ENCODE measurements at places on chromosomes 5 and 9. TPM values are rescaled to one million over a fixed set of nuclear protein-coding genes. Genes with fewer than 3 reads are reported as not detected.

DNA sequence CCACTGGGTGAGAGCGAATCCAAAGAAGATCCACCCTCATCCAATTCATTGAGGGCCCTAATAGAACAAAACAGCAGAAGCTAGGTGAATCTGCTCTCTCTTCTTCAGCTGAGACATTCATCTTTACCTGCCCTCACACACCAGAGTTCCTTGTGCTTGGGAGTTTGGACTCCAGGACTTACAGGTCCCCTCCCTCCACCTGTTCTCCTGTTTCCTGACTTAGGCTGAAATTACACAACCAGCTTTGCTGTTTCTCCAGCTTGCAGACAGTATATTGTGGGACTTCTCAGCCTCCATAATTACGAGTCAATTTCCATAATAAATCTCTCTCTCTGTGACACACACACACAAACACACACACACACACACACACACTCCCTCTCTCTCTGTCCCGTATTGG, 19.1 kb downstream of the TMEM171 start:
- H3K27ac ChIP-seq = no peak overlapping the region
- no peaks in the 10 kb centered on the region for H3K27me3 ChIP-seq
- H3K4me1 ChIP-seq = peaks cover 3% of the 10 kb centered on the region
- DNase-seq = no peak
- no peak overlapping the region for H3K4me3 ChIP-seq

GRCh38 chr5:112951124-112951702, 25.4 kb upstream of the DCP2 start:
- DNase-seq = no peak
- H3K4me1 ChIP-seq = no peaks in the 10 kb centered on the region
- H3K27ac ChIP-seq = no peak overlapping the region
- no peak overlapping the region for H3K4me3 ChIP-seq

- H3K27me3 ChIP-seq = no peaks in the 10 kb centered on the region
- no peak overlapping the region for H3K4me3 ChIP-seq
- H3K36me3 ChIP-seq = no peaks in the 10 kb centered on the region
These were observed 158.1 kb upstream of the NREP start for GRCh38 chr5:111914966-111915636.

- H3K4me3 ChIP-seq = no peak overlapping the region
- H3K27me3 ChIP-seq = no peaks in the 10 kb centered on the region
- H3K36me3 ChIP-seq = no peaks in the 10 kb centered on the region
- H3K4me1 ChIP-seq = peaks cover 3% of the 10 kb centered on the region
- DNase-seq = no peak
These were observed 5.6 kb upstream of the RFK start for GRCh38 chr9:76399856-76400255.

DNA sequence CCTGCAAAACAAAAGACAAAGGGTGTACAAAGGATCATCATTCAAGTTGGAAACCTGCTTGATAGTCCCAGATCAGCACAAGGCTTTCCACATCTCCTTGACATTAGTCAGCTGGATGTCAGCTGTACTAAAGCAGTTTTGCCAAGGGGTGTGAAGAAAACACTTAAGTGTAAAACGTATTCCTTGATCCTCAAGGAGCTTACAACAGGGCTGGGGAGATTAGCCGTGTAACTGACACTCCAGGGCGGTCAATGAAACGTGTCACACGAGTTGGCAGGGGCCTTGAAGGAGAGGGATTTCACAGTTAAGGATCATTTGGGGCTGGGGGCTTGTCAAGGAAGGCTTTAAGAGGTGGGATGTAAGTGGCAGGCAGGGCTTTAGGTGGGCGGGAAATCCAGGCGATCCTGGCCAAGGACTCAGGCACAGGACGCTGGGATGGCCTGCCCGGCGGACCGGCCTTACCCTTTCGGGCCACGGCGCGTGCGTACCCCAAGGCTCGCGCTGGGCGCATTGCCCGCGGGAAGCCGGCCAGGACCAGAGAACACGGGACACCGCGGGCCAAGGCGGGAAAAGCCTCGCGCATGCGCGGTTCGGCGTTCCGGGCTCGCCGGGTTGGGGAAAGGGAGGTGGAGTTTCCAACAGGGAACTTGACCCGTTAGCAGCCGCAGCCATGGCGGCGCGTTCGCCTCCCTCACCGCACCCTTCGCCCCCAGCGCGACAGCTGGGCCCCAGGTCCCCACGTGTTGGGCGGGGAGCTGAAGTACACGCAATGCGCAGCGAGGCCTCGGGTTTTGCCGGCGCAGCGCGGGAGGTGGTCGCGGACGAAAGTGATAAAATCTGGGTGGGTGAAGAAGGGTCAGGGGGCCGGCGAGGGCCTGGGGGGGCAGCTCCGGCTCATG, at the start of gene CNTLN:
Gene CNTLN, plus strand, starts transcription at position 645 of the 899 bp plus-strand sequence. Its CDS starts 26 bp downstream, at position 671.
- peak within 1 kb of the TSS; percentile 87 for H3K27ac ChIP-seq
- no peaks in the 10 kb centered on the region for H3K4me1 ChIP-seq
- peak; percentile 99 for DNase-seq
- H3K27me3 ChIP-seq = peaks cover 14% of the 10 kb centered on the region

GRCh38 chr9:9631284-9631683, 981.5 kb downstream of the PTPRD start:
- no peak overlapping the region for H3K27ac ChIP-seq
- no peak for DNase-seq
- H3K27me3 ChIP-seq = no peaks in the 10 kb centered on the region
- no peaks in the 10 kb centered on the region for H3K36me3 ChIP-seq

DNA sequence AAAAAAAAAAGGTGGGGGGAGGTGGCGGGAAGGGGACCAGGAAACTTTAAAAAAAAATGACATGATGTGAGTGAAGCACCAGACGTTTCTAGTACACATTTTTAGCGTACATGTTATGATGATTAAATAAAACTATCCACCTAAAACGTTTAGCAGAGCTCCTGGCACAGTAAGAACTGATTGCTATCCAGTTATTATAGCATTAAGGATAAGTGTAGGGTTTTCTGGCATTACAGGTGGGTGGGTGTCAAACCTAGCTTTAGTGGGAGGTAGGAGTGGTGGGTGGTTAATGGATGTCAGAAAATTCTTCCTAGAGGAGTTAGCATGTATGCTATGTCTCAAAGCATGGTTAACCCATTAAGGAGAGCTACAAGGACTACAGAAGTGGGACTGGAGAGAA, 2329.5 kb downstream of the MAT2B start:
- H3K4me1 ChIP-seq = no peaks in the 10 kb centered on the region
- H3K36me3 ChIP-seq = no peaks in the 10 kb centered on the region
- H3K27me3 ChIP-seq = no peaks in the 10 kb centered on the region
- DNase-seq = no peak
- H3K4me3 ChIP-seq = no peak overlapping the region

GRCh38 chr5:34491251-34491620, 164.9 kb upstream of the RAI14 start:
- no peak overlapping the region for H3K27ac ChIP-seq
- no peak overlapping the region for H3K4me3 ChIP-seq
- no peaks in the 10 kb centered on the region for H3K36me3 ChIP-seq
- H3K27me3 ChIP-seq = no peaks in the 10 kb centered on the region
- H3K4me1 ChIP-seq = peaks cover 7% of the 10 kb centered on the region
- no peak for DNase-seq

- DNase-seq = no peak
- H3K27me3 ChIP-seq = no peaks in the 10 kb centered on the region
- H3K4me1 ChIP-seq = no peaks in the 10 kb centered on the region
- H3K27ac ChIP-seq = no peak overlapping the region
These were observed 896 bp downstream of the RIGI start for GRCh38 chr9:32524892-32525708.

Gene DRD1
- 0.19 TPM for total RNA-seq

- H3K27me3 ChIP-seq = no peaks in the 10 kb centered on the region
- no peak for DNase-seq
- H3K36me3 ChIP-seq = no peaks in the 10 kb centered on the region
- H3K27ac ChIP-seq = peak overlapping the region; percentile 67
These were observed 23.1 kb downstream of the CCNJL start for GRCh38 chr5:160289356-160289651.

Gene STC2
- 53.1 TPM for total RNA-seq
